Activated CD4-positive, alpha-beta T cell treated with anti-CD3 and anti-CD28 coated beads, Interleukin-10, Interleukin-2, amounts not matched to agents 100 ng/mL and 50 ng/mL, durations not matched to agents 16 hours and 8 hours (primary cell): ENCODE measurements at places on chromosomes 1 and 21.

DNA sequence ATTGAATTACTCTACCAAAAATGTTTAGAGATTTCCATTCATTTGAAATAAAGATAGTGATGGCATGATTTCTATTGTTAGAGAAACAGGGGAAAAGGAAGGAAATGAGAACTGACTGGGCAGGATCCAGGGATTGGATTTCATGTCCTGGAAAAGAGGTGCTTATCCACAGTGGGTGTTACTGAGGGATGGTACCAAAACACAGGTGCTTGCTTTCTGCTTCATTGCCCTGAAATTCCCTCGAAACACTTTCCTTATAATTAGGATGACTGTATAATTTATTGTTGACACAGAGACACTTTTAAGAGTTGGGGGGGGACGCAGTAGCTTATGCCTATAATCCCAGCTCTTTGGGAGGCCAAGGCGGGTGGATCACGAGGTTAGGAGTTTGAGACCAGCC lies 185.0 kb upstream of the KCNK2 start:
- DNase-seq, result no peak

DNA sequence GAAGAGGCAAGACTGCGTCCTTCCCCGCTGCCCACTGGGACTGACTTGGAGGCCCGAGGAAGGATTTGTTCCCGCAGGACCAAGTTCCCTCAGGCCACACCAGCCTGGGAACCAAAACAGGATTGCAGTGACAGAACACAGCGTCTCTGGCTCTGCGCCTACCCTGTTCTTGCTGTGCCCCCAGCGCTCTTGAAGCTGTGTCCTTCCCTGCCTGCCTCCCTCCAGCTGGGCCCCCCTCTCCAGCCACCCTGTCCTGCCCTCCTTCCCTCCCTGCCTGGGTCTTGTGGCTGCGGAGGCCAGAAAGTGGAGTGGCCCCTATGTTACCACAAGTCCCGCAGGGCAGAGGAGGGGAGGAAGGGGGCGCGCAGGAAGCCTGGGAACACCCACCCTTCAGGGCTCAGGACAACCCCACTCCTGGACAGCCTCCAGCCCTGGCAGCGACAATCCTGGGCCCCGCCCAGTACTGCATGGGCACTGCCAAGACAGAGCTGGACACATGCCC lies 164.9 kb downstream of the DYRK1A start:
- DNase-seq, result no peak

- DNase-seq, result no peak
Measured at GRCh38 chr1:96508233-96508632, 213.4 kb upstream of the PTBP2 start.

- DNase-seq, result no peak
Measured at GRCh38 chr21:29256126-29256910, 42.4 kb upstream of the BACH1 start.

DNA sequence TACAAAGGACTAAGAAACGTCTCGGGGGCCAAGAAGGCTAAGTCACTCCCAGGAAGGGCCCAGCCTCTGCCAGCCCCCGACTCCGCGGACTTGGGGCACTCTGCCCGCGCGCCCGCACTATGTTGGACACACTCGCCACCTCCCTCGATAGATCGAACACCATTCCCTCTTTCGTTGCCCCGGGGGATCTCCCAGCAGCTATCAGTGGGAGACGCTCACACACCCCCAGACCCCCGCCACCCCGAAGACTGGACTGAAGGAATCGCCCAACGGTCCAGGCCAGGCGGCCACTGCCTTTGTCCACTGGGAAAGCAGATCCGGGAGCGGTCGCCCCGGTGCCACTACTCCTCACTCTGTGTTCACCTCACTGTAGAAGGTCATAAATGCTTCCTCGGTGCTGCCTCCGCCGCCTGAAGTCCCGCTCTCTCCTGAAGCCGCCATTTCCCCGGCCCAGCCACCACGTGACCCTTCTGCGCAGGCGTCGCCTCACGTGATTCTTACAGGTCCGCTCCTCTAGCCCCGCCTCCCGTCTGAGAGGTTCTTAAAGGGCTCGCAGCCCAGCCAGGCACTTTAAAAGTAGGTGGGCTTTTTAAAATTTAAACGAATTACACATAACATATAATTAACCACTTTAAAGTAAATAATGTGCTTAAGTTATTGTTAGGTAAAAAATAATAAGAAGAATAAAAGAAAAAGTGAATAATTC lies at the start of gene DNAJC8:
Gene DNAJC8, minus strand, starts transcription at position 472 of the 706 bp plus-strand sequence. Its CDS starts 31 bp downstream, at position 441.
- DNase-seq, result peak; percentile 95

- DNase-seq, result no peak
Measured at GRCh38 chr1:64397541-64397940, 72.4 kb upstream of the CACHD1 start.

DNA sequence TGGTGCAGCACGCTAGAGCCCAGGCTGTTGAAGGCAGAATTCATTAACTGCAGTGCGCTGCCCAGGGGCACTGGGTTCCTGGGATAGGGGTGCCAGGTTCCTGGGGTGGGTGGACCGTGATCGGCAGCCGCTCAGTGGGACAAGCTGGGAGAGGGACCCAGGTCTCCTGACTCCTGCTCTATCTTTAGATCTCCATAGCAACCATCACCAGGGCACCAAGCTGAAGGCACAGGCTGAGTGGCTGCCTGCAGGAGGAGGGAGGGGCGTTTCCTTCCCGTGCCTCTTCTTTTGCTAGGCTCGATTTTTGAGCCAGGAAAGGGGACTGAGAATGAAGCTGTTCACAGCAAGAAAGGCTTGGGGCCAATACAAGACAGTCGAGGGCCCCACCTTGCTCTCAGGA lies 20.9 kb upstream of the CDCP2 start:
- no peak for DNase-seq

- DNase-seq, result no peak
Measured at GRCh38 chr21:31873275-31873695, 465 bp downstream of the HUNK start.

DNA sequence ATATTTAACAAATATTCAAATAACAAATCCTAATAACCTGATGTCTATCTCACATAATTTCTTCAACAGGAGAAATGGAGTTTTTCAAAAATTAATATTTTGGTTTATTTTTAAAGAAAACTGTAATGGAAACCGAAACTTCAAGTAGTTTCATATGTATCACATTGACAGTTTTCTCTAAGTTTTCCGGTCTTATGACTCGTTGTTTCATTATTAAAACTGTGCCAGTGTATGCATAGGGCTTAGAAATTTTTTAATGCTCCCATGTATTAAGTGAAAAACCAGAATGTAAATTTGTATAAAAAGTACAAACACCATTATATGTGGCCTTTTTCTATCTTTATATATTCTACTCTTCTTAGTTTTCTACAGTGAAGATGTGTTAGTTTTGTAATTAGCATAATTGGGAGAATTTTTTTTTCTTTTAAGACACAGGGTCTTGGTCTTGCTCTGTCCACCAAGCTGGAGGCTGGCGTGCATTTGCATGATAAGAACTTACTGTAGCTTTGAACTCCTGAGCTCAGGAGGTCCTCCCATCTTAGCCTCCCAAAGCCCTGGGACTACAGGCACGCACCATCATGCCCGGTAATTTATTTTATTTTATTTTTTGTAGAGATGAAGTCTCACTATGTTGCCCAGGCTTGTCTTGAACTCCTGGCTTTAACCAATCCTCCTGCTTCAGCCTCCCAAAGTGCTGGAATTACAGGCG lies 43.9 kb upstream of the SAMSN1 start:
- DNase-seq, result peak; percentile 71

DNA sequence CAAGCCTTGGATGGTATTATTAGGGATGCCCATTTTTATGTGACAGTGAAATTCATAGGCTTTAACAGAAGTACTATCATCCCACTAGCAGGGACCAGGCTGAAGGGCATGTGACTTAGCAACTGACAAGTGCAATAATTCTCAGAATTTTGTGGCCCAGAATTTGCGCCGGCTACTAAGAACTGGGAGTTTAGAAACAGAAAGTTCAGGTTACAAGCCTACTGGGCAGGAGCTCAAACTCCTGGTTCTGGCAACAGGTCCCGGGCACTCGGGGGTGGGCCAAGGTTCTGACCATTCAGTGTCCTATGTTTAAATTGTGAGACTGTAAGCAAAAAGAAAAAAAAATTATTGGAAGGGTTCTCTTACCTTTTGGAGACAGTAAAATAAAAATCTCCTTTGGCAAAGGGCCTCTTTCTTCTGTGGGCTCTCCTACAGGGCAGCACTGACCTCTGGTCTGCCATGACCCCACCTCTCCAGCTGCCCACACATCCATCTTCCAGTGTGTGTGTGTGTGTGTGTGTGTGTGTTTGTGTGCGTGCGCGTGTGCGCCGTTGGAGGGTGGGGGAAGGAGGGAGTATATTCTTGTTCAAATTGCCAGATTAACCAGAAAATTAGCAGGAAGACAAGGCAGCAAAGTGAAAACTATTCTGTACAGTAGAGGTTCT lies 26.1 kb downstream of the IRF2BP2 start:
- no peak for DNase-seq

DNA sequence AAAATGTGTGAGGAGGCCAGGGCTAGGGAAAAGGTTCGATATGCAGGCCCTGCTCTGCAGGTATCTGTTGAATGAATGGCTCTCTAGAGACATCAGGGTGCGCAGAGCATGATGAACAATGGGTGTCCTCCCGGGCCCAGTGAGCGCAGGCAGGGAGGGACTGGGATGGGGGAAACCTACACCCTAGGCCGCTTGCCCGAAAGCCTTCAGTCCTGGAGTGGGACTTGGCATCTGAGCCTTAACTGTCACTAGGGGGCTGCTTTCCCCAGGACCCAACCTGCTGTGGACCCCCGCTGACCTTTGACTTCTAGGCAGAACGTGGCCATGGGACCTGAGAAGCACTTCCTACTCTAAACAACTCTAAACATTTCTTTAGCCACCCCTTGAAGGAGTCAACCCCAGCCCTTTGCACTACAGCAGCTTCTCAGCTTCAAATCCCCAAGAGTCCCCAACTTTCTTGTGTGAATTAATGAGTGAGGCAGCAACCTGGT lies 444 bp upstream of the MAP3K6 start:
- no peak for DNase-seq

GRCh38 chr1:202505356-202505755 lies 156.9 kb downstream of the PPP1R12B start:
- DNase-seq, result no peak

GRCh38 chr1:87449348-87449963 lies 120.8 kb downstream of the LMO4 start:
- DNase-seq, result peak; percentile 80

DNA sequence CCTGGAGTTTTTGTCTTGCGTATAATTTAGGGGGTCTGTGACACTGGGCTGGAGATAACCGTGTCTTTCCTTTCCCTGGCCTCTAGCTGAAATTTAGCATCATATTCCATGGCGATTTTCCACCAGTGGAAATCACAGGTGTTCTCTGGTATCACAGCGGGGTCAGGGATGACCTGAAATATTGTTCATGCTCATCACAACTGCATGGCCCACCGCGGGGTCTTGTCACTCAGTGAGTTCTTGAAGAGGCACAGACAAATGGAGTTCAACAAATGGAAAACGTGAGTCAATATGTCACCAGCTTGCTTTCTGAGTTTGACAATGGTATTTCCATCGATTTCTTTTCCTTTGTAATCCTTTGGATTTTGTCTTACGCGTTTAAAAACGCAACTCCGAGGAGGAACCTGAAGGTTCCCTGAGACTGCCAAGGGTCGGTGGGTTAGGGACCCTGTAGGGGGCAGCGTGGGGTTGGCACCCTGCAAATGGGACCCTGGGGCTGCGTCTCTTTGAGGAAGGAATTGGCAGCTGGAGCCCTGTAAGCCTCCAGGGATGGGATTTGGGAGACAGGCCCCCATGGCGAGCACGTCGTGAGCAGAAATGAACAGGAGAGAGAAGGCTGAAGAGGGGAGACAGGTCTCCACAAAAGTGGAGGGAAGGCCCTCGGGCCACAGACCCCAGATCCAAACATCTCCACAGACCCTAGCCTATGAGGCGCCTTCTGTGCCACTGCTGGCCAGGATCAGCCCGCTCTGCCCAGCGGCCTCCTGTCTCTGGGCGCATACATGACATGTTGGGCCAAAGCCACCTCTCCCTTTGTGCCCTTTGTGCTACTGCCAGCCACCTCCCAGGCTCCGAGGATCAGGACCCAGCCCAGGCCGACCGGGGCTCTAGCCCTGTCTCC lies 32.1 kb upstream of the RUNX3 start:
- no peak for DNase-seq

- no peak for DNase-seq
Measured at GRCh38 chr21:39105341-39105765, 77.9 kb downstream of the PSMG1 start.

DNA sequence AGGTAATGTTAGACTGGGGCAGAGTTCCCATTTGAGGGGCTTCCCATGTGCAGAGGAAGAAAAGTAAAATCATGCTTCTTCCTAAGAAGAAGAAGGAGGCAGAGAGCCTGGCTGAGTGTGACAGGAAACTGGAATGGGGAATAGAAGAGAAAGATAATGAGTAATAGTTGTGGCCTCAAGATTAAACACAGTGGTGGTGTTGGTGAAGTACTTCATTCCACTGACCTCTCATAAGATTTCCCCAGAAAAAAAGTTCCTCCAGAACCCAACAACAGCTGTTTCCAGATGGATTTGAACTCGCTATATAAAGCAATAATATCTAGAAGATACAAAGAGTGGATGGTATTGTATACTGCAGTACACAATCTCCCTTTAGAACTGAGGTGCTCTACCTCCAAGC lies 13.0 kb downstream of the RGS1 start:
- DNase-seq, result no peak

- DNase-seq, result no peak
Measured at GRCh38 chr1:169497317-169497716, 11.6 kb upstream of the SLC19A2 start.

- no peak for DNase-seq
Measured at GRCh38 chr1:94721240-94721639, 98.9 kb upstream of the SLC44A3 start.

- no peak for DNase-seq
Measured at GRCh38 chr1:223617323-223618070, 48.0 kb downstream of the CAPN8 start.

DNA sequence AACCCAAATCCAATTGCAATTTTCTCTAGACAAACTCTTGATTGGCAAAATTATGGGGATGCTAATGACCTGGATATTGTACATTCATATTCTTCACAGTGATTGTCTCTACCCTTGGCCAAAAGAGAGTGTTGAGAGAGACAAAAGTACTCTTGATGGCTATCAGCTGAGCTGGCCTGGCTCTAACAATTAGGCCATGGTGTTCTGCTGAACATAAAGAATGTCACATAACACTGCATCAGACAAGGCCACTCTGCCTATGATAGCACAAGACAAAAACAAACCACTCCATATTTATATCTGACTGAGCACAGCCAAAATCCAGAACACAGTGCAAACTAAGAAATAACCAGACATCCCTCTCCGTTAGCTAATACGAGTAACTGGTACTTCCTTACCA lies 101.7 kb downstream of the ADAMTS1 start:
- DNase-seq, result no peak

GRCh38 chr1:228177721-228178710 lies 12.4 kb downstream of the IBA57 start:
- DNase-seq, result no peak
